ENCODE measurements at places on chromosomes 2 and 18.
A peak's percentile ranks its signal among the peaks of the same experiment; 100 is the strongest.

DNA sequence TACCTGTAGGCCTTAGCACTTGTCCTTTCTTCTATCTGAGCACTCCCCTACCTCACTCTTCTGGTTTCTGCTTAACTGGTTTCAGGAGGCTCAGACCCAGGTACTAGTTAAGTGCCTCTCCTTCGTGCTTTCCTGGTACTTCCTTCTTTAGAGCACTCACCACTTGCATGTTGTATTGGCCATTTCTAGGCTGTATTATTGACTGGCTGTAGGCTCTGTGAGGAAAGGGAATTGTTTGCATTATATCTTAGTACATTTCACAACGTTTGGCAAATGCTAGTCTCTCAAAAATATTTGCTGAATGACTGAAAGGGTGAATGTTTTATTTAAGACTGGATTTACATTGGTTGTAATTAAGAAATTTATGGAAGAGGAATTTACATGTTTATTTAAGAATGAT is 36.0 kb upstream of the SCN1A start:
- no peak for DNase-seq

GRCh38 chr18:5103286-5103685 is 93.8 kb downstream of the AKAIN1 start:
- DNase-seq, result no peak

DNA sequence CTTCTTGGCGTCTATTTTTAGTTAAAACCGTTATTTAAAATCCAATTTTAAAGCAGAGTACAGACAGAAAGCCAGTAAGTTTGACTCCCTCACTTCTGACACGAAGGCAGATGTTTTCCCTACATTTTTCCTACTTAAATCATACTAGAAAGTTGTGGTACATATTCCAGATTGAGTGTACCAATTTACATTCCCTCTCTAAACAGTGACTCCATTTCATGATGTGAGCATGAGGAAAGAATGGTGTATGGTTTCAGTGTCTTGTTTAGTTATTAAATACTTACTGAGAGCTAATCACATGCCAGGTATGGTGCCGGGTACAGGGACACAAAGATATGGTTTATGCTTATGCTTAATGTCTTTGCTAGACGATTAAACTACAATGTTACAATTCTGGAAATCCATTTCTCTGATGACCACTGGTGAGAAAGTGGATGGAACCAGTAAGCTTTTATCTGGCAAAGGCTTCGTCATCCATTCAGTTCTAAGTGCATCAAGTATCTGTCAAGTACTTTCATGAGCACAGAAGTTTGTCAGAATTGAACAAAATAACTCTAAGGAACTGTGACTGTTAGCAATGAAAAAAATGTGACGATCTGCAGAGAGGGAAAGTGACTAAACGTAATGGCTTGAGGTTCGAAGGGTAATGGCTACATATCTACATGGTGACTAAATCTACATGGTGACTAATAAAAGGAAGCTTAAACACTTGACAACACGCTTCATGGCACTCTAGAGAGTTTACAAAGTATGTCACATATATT is 25.7 kb downstream of the MAP4K3 start:
- no peak for DNase-seq

DNA sequence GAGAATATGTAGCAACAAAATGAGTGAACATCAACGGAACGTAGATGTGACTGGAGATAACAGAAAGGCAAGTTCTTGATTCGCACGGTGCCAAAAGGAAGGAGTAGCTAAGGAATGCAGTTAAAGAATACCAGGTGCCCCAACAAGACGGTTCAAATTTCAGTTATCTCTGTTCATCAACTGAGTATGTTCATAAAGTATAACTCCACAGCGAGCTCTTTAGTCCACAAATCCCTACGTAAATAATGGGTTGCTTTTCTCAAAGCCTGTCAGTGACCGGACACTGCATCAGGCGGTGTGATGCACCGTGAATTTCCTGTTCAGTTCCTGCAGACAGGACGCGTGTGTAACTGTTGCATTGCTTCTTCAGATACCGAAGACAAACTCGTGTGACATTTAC is 91.8 kb downstream of the NOL10 start:
- DNase-seq, result peak; percentile 84

DNA sequence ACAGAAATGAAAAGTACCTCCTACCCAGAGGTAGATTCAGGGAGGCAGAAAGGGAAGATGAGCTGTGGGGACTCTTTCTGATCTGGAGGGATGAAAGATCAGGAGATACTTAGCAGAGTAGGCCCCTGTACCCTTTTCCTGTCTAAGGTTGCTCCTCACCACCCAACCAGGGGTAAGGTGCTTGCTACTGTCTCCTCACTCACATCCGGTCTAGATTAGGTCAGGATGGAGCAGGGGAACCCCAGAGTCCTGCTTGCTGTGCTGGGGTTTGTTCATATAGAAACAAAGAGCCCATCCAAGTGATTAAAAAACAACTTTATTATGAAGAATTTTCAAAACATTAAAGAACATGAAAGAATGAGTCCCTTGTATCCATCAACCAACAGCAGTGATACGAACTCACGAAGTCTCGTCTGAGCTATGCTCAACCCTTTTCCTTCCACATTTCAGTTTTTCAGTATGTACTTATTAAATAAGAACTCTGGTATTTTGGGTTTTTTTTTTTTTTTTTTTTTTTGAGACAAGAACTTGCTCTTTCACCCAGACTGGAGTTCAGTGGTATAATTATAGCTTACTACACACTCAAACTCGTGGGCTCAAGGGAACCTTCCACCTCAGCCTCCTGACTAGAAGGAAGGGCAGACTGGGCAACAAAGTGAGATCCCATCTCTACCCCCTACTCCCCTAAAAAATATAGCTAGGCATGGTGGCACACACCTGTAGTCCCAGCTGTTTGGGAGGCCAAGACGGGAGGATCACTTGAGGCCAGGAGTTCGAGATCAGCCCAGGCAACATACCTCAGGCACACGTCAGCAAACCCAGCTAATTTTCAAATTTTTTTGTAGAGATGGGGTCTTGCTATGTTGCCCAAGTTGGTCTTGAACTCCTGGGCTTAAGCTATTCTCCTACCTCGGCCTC is 28.5 kb upstream of the MCFD2 start:
- DNase-seq, result no peak

GRCh38 chr2:234816491-234816890 is 135.3 kb upstream of the SH3BP4 start:
- DNase-seq, result no peak

DNA sequence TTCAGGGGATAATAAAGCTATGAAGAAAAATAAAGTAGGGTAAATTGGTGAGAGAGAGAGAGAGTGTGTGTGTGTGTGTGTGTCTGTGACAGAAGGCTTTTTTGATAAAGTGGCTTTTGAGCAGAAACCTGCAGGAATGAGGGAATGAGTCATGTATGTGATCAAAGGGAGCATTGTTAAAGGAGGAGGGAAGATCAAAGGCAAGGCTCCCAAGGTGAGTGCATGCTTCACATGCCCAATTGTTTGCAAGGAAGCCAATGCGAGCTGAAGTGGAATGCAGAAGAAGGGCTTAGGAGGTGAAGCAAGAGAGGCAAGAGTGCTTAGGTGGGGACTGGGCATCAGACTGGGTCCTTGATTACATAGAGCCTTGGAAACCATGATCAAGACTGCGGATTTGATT is 96.8 kb downstream of the DNAH6 start:
- no peak for DNase-seq

DNA sequence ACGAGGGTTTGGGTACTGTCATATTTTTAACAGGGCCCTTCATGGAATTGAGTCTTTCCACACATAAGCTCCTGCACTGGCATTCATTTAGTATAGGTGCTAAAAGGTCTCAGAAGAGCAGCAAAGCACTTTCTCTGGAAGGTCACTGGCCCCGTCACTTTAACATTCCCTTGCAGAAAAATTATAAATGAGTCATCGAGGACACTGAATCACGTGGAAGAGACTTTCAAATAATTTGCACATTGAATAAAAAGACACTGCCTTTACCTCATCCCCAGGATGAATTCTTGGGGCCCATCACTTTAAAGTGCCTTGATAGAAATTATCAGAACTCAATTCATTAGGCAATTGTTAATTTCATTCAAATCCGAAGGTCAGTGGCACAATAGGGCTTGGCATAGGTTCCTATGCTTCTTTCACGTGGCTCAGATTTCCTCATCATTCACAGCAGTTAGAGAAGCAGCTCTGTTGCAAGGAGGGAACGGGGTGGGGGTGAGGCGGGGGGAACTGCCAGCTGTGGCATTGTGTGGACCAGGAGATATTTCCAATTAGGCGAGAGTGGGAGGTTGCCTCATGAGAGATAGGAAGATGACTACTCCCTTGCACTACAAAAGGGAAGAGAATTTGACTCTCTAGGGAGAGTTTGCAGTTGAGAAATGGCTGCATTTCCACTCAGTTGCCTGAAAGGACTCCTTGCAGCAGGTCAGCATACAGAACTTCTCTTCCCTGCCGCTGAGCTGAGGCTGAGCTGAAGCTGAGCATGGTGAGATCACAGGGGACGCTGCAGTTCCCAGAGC is 86.3 kb upstream of the NPAS2 start:
- no peak for DNase-seq

DNA sequence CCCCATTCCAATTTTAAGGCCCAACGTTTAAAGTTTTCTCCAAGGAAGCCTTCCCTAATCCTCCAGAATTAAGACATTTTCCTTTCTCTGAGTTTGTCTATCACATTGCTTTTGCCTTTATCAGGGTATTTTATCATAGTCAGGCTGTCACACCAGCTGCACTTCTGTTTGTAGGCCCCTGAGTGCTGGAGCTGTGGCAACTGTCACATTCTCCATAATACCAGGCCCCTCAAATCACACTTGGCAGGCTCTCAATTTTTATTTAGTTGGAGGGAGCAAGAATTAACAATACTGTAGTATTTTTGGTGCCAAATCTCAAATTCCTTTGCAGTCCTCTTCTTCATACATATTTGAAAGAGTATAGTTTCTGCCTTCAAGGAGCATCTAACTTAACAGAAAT is 122.2 kb downstream of the FSHR start:
- DNase-seq, result no peak

GRCh38 chr2:69616755-69617154 is 26.8 kb downstream of the AAK1 start:
- DNase-seq, result peak; percentile 23

DNA sequence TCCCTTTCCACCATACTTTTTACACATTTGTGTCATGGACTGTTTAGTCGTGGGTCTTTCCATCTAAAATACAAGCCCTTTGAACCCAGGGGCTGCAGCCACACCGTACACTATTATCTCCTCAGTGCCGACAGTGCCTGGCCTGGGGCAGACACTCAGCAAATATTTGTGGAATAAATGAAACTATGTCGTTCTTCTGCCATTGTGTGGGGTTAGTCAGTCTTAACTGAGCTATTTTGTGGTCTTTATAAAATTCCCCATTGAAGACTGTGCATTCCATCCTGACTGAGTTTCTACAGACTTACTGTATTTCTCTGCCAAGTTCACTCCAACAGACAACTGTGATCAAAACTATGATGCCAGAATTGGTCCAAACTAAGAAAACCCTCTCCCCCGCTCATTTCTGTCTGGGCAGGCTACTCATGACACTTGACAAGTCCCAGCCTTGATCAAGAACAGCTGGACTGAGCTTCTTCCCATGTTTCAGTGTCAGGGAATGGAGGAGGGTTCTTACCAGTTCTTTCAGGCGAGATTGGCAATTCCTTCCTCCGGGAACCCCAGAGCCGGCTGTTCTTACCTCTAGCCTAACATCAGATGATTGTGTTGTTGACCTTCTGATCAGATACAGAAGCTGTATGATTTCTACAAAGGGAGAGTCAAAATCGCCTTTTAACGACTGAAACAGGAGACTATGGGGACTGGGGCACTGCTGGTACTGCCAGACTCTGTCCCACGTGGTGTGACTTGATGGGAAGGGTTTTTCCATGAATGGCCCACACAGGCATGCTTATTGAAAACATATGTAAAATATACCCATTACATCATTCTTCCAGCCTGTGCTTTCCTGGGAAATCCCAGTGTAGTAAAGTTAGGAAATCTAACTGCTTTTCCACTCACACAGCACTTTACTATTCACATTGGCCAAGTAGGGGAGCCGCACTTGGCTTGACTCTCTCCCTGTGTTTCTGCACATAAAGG is 77.4 kb upstream of the NPAS2 start:
- DNase-seq, result no peak

DNA sequence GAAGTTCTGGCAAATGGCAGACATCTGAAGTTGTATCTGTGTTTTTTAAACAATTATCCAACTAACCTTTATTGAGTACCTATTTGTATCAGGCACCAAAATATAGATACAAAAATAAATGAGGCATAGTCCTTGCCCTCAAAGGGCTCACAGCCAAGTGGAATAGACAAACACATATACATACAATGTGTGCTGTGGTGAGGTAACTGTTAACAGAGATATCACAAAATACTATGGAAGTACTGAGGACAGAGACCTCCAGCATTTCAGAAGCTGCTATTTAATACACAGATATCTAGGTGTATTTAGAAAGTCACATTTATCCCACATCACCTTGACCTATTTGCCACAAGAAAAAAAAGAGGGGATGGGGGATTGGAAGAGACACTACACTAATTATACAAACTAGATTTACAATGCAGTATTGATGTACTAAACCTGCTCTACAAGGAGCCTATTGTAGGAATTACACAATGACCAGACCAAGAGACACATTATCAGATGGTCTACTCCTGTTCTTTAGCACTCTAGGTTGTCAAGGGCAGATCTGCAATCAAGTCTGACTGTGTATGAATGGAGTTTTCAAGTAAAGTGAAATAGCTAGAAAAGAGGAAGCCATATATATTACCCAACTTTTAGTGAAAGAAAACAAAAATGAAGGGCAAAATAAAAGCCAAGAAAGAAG is 62.2 kb downstream of the SPIRE1 start:
- DNase-seq, result no peak

DNA sequence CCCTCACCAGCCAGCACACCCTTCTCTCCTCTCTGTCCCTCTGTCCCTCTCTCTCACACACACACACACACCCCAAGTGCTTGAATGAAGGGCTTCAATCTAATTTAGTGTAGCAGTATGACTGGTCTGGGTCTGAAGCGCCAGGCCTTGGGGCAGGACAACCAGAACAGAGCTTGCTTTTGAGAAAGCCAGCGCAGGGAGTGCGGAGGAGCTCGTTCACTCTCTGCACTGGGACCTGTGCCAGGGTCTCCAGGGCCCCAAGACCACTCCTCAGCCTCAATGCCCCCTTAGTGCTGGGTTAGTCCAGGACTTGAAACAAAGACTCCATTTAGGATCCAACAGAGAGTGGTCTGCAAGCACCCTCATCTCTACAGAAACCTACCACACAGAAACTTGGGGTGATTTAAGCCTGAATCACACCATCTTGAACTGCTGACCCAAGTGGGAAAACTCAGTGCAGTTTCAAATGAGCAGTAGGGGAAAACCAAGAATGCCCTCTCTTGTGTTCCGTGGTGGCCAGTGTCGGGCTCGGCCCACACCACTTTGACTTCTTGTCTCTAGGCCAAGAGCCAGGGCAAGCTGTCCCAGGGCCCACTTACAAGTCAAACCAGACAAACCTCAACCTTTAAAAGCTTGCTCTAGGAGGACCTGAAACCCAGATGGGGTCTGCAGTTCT is 66.6 kb upstream of the WIPF1 start:
- no peak for DNase-seq

Data from T47D (cell line).